ENCODE measurements at places on chromosomes 2 and 18.

- DNase-seq: no peak
Observed at GRCh38 chr2:219520079-219520478, 5.8 kb downstream of the ASIC4 start.

- DNase-seq: peak; percentile 14
Observed at GRCh38 chr2:178271629-178272333, 77.5 kb downstream of the OSBPL6 start.

DNA sequence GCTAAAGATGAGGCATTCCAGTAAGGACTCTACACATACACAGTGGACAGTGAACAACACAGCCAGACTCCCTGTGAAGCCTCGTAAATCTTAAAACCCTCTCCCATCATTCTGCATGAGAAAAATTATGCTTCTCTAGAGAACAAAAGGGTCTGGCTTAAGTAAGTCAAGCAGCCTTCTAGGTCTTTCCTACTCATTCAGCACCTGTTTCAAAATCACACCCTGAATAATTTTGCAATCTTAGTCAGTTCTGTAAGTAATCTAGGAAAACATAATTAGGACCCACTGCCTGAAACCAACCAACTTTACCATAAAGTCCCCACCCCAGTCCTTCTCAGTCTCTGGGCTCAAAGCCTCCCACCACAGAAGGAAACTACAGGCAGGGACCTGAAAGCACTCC is 19.7 kb downstream of the IAH1 start:
- no peak for DNase-seq

- DNase-seq: peak; percentile 28
Observed at GRCh38 chr2:222703886-222704285, 32.4 kb downstream of the MOGAT1 start.

- no peak for DNase-seq
Observed at GRCh38 chr2:72827966-72828646, 2.3 kb upstream of the EXOC6B start.

- no peak for DNase-seq
Observed at GRCh38 chr2:23510471-23510870, 125.5 kb downstream of the KLHL29 start.

- no peak for DNase-seq
Observed at GRCh38 chr18:13546638-13547037, 179.7 kb downstream of the FAM210A start.

DNA sequence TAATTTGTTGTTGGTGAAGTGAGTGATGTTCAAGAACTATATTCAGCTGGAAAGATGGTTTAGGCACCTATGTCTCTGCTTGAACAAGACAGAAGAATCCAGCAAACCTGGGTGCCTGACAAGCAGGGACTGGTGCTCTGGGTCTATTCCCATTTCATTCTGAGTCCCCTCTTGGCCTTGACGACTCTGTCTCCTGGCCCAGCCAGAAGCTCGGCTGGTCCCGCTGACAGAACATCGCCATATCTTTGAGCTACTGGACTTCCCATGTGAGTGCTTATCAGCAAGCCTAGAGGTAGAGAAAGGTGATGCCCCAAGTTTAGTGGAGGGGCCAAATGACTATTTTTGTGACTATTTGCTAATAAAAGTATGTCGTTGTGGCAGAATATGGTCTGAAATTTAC is 48.2 kb downstream of the SDC1 start:
- no peak for DNase-seq

DNA sequence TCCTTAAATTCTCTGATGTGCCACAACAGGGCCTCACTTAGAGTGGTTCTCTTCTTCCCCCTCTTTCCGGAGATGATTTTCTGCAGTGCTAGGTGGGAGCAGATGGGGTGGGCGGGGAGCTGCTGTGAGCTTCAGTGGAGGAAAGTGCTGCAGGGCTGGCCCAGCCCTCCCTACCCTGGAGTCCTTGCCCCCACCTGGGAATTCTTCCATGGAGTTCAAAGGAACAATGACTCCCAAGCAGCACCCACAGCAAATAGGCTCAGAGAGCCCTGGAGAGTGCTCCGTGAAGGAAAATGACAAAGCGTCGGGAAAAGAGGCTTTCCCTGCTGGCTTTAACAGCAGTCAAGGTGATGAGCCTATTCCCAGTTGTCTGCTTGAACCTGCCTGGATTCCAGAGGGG is 28.8 kb downstream of the LOXHD1 start:
- DNase-seq: no peak

DNA sequence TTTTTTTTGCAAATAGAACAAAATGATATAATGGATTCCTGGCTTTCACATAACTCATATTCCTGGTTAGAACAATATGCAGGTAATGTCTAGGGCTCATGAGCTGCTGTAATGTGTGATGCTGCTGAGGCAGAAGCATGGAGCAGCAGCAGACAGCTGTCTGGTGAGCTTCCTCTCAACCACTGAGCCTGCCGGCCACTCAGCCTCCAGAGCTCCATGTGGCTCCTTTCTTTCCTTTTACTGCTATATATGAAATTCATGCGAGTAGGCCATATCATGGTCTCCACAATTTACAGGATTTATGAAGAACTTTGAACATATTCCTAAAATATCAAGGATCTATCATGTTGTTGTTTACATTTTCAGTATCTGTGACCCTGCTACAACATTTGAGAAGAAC is 120.9 kb downstream of the MEP1B start:
- DNase-seq: no peak

DNA sequence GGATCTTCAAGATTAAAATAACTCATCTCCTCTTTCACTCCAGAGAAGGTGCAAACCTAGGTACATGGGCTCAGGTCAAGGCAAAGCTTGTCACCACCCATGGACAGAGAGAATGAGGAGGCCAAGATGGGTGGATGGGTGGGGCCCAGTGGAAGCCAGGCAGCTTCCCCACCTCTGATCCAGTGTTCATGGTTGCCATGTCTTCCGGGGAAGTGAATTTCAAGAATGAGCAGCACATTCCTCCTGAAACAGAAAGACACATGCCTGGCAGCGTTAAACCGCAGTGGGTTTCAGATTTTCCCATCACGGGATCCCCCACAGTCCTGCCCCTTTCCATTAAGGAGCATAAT is 301.7 kb downstream of the EIPR1 start:
- DNase-seq: no peak

DNA sequence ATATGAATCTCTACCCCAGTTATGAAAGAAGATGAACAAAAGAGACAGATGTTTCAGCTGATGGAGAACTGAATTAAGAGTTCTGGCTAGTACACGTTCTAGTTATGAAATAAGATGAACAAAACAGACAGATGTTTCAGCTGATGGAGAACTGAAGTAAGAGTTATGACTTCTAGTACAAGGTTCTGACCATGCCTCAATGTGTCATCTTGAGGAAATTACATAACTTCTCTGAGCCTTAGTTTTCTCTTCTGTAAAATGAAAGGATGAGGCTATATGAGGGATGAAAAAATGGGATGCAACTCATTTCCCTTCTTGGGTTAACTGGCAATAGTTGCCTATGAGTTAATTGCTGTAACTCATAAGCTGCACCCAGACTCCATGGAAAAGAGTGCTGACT is 92.9 kb upstream of the WDR75 start:
- no peak for DNase-seq

DNA sequence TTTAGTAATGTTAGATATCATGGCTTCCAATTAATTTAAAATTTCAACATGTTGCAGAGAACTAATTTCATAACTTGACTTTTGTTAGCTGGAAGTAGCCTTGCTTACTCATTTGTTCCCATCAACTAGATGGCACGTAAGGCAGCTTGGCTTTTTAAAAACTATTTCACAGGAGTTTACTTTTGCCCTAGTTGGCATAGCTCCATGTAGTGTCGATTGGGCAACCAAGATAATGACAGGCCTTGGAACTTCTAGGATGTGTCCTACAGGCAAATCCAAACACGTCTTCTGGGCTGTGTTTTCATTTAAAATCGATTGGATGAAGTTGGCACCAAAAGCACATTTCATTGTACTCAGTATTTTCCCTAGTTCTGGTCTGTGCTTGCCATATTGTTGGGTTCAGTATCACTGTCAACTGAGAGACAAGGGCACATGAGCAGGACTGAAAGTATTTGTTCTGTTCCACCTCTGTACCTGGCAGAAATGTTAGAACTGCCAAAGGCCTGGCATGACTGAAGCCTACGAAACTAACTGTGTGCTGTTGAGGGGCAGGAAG is 29.4 kb downstream of the HADHB start:
- DNase-seq: peak; percentile 88

DNA sequence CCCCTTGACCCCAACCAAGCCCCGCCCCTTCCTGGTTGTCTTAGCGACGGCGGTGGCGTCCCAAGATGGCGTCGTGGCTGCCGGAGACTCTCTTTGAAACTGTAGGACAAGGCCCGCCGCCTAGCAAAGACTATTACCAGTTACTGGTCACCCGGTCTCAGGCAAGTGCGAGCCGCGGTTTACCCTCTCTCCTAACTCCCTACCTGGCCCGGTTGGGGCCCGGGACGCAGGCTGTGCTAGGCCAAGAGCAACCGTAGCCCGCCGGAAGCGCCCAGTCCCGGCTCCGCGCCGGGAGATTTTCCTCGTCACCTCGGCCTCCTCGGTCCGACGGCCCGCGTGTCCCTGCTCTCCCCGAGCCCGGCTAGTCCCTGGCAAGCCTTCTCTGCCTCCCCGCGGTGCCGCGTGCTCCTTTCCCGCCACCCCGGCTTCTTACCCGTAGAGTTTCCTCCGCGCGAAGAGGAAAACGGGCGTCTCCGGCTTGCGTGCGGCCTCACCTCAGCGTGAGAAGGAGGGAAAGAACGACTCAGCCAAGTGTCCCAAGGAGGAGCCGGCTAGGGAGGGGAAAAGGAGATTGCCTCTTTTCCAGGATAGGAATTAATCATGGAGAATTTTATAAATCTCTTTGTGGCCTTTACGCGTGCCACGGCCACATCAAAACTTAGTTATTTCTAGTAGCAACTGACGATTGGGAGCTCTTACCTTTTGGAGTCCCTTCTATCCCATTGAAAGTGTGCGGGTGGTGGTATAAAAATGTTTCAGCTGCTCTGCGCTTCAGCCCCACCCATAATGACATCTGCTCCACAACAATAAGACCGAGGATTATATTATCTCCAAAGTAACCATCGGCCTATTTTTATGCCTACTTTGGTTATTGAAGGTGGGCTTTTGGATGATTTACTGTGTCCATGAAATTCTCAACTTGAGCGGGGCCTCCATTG is at the start of gene FBXO36:
FBXO36 (plus strand) TSS at position 55 of the 938 bp plus-strand sequence; CDS start at position 66, 11 bp downstream.
- DNase-seq: peak; percentile 63

DNA sequence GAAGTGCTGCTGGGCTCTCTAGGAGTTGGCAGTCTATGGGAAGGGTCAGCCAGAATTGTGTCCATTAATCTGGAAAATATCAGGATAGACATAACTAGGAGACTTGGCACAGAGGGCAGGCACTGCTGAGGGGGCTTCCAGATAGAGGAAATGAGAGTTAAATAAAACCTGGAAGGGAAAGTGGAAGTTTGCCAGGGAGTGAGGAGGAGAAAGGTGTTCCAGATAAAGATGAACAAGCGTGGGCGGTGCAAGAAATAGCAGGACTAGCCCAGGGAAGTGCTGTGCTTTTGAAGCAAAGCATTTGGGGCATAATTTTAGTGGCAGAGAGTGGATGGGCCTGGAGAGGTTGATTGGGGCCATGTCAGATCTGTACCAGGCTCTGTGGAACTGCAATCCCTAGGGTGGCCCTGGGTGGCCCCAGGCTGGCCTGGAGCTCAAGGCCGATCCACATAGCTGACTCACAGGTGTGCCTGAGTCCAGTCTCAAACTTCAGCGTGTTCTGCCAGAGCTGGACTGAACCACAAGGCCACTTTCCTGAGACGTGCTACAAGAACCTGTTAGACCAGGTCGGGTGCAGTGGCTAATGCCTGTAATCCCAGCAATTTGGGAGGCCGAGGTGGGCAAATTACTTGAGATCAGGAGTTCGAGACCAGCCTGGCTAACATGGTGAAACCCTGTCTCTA is 26.9 kb downstream of the GALM start:
- no peak for DNase-seq

DNA sequence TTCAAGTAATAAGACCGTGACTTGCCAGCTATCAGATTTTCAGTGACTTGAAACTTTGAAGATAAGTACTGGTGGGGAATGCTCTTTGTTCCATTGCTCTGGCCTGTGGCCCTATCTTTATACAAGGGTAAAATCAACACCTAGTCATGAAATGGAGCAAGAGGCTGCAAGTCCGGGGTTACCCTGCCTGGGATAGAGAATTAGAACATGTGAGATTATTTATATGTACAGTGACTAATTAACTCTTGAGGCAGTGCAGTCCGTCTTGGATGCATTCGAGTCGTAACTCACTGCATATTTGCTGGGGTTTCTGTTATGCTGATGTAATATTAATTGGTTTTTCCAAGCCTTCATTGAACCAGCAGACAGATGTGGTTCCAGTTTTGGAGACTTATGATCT is 105.8 kb upstream of the LYPD6 start:
- no peak for DNase-seq

DNA sequence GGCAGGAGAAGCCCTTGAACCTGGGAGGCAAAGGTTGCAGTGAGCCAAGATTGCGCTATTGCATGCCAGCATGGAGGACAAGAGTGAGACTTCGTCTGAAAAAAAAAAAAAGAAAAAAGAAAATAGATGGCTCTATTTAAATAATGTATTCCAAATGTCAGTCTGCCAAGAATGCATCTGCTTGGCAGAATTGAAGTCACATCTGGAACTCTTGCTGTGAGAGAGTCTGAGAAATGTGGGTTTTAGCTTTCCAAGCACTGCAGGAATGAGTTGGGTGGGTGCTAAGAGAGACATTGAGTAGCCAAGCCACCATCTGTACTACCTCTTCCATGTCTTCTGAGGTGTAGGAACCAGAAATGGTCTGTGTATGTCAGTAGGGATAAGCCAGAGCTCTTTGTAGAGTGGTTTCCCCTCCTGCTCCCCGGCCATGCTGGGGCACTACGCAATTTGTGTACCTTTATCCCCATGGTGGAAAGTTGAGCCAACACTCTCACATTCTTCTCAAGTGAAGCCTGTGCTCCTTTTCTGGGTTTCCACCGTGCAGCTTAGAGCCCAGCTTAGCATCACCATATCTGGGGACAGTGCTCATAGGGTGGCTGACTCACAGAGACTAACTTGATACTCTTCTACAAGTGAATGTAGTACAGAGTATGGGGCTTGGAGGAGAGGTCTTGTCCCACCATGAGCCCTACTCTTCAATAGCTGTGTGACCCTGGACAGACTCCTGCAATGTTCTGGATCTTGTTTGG is 25.3 kb downstream of the IL1F10 start:
- DNase-seq: no peak

DNA sequence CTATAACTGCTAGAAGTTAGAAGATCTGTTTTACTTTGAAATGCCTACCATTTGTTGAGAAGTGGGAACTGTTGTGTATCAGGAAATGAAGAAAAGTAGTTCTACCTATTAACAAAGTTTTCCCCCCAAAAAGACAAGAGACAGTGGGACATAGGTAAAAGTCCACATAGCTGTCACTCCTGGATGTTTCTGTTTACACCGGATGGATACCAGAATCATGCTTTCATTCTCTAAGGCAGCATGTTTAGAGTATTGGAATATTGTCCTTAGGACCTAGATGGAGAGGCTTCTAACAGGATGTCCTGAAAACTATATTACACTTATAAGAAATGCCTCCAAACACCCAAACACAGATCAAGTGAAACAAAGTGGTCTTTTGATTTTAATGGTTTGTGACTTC is 143.1 kb downstream of the MCFD2 start:
- DNase-seq: no peak

GRCh38 chr18:13548106-13548819 is 178.1 kb downstream of the FAM210A start:
- DNase-seq: no peak

- DNase-seq: no peak
Observed at GRCh38 chr18:76209597-76209996, 285.4 kb downstream of the ZNF516 start.

- DNase-seq: no peak
Observed at GRCh38 chr2:46548103-46548486, 68.7 kb downstream of the TMEM247 start.
